ENCODE measurements at places on chromosomes 16 and 17.

DNA sequence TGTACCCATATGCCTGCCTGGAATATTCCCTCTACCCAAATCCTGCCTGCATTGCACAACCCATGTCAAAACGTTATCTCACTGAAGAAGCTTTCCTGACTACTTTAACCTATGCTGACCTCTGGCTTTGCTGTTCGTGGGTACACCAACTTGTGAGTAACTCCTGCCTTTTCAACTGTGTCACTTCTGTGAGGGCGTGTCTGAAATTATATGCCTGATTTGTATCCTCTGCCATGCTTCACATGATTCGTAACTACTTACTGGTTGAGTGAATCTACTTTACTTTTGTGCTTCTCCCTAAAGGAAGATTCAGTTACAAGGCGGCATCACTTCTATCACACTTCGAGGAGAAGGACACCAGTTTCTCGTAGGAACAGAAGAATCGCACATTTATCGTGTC lies 33.3 kb upstream of the USP43 start:
- DNase-seq = no peak

- DNase-seq = no peak
These were observed 82.3 kb downstream of the CCDC182 start for GRCh38 chr17:57662644-57663308.

GRCh38 chr16:68009157-68009735 lies 6.5 kb downstream of the DPEP2NB start:
- no peak for DNase-seq

GRCh38 chr17:29557739-29558116 lies 9.1 kb downstream of the ABHD15 start:
- no peak for DNase-seq

DNA sequence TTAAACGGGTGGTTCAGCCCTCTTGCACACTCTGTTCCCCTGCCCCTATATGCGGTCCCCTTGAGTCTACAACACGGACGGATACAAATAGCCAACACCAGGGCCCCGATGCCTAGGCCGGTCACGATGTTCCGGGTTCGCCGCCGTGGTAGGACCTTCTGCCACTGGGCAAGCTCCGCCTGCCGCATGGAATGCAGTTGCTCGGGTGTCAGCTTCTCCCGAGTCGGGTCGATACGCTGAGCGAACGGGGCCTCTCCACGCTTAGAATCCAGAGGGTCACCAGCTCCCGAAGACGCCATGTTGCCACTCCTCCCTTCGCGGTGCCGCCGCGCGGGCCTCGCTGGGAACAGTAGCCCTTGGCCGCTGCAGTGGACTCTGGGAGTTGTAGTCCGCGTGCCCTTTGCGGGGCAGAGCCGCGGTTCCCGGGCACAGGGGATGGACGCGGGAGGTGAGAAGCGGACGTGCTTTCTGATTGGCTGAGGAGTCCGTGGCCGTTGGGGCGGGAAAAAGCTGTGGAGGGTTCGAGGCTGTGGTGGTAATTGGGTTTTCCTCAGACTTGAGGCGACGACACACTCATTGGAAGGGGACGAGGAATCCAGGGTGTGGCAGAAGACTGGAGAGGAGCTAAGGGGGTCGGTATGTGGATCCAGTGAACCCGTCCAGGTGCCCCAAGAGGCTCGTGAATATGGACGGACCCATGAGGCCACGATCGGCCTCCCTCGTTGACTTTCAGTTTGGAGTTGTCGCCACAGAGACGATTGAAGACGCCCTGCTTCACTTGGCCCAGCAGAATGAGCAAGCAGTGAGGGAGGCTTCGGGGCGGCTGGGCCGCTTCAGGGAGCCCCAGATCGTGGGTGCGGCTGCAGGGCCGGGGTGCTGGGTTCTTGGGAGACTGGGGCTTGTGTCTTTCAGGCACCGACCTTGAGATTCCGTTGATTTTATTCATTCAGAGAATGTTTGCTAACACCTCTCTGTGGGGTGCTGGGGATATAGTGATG lies at the start of the genes CNTD1 and COA3:
CNTD1 (plus strand) TSS at position 479 of the 998 bp plus-strand sequence; CDS start at position 686, 207 bp downstream.
COA3 (minus strand) TSS at position 322 of the 998 bp plus-strand sequence; CDS start at position 299, 23 bp downstream.
- peak; percentile 79 for DNase-seq

- DNase-seq = no peak
These were observed 2.0 kb downstream of the TK1 start for GRCh38 chr17:78184868-78185267.

- DNase-seq = no peak
These were observed 11.5 kb downstream of the RMI2 start for GRCh38 chr16:11356573-11357331.

DNA sequence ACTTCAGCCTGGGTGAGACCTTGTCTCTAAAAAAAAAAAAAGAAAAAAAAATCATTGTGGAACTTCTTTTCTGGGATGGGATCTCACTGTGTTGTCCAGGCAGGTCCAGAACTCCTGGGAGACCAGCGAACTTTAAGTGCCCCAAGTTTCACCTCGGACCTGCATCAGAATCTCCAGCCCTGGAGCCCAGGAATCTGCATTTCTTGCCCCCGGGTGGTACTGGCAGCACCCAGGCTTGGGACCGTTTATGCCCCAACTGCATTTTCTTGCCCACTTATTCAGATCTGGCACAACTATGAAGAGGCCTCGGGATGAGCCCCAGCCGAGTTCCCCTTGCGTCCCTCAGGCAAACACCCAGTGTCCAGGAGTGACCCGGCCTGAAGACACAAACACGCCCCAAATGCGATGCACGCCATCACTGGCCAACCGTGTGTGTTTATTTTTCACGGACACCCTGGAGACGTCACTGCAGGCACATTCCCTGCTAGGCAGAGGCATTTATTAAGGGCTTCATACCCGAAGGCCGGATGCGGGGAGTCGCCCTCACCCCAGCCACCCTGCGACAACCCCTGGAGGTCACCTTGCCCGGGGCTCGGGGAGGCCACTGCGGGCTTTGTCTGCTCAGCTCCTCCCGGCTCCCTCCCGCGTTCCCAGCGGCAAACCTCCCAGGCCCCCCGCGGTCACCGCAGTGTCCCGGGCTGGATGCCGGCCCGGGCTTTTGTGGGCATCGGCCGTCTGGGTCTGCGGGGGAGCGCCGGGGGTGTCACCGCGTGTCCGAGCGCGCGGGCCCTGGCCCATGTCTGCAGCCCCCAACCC lies 684 bp upstream of the SPIRE2 start:
- DNase-seq = no peak

GRCh38 chr17:65018610-65019316 lies 37.8 kb downstream of the GNA13 start:
- no peak for DNase-seq

DNA sequence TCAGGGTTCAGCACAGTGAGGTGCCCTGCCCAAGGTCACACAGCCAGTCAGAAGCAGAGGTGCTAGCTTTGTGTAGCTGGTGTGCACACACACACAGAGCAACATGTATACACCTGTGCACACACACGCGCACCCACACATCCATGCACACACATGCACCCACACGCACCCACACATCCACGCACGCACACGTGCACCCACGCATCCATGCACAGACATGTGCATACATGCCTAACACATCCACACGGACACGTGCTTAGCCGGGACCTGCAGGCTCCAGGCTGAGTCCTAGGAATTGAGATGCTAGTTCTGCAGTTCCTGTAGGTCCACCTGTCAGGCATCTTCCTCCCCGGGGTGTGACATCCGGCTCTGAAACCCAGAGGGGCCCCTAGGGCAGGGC lies 13.0 kb upstream of the DPEP1 start:
- no peak for DNase-seq

DNA sequence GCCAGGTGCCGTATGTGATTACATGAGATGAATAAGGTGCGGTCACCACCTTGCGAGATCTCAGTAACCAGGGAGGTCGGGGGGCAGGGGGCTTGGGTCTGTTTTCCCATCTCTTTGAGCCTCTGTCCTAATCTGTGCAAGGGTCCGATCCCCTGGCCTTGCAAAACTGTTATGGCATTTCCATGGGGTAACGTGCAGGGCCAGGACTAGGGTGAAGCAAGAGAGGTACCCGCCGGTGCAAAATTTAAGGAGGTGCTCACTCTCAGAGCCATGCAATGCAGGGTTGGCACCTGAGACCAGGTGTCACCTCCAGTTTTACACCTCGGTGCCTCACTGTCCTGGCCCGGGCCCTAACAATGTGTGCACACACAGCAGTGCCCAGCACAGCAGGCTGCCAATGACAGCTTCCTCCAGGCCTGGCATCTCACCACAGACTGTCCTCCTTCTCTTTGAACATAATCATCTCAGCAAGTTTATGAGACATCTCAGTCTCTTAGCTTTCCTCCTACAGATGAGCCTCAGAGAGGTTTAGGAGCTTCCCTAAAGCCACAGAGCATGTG lies 43.6 kb downstream of the C16orf95 start:
- DNase-seq = no peak

DNA sequence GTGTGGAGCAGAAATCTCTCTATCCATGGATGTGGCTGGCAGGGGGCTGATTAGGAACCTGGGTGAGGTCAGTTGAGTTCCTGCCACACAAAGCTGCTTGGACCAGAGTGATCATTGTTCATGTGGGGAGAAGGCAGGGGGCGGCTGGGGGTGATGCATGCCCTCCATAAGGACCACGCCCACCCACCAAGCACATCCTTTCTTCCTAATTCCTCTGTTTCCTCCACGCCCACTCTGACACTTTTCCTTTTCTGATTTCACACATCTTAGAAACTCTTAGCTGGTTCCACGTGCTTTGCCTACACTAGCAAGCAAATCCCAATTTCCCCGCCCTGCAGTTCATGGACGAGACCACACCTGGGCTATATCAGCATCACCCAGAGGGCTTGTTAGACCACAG lies 108.5 kb downstream of the SDK2 start:
- no peak for DNase-seq

- DNase-seq = no peak
These were observed 87.7 kb downstream of the MYH10 start for GRCh38 chr17:8542599-8543502.

- no peak for DNase-seq
These were observed 4.9 kb downstream of the TBX2 start for GRCh38 chr17:61404663-61404912.

DNA sequence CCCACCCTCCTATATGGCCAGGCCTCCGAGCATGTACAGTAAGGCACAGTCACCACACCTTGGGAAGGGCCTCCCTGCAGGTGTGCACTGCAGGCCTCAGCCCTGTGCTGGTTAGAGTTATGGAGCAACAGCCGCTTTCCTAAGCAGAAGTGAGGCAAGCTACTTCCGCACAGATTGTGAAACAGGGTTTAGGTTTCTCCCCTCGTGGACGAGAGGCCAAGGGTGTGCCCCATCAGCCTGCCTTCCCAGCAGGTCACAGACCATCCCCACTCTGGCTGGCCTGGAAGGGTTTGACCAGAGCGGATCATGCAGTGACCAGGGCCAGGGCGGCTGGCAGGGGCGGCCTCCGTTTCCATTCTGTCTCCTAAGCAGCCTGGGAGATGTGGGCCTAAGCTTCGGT lies 4.7 kb downstream of the MSRB1 start:
- no peak for DNase-seq

- DNase-seq = no peak
These were observed 128.7 kb upstream of the ZFHX3 start for GRCh38 chr16:73176577-73177013.

- DNase-seq = no peak
These were observed 280.3 kb upstream of the FOXF1 start for GRCh38 chr16:86229866-86230656.

- no peak for DNase-seq
These were observed 41.8 kb downstream of the IL4R start for GRCh38 chr16:27355610-27356009.

- no peak for DNase-seq
These were observed 4.9 kb upstream of the PGAP6 start for GRCh38 chr16:386641-387156.

DNA sequence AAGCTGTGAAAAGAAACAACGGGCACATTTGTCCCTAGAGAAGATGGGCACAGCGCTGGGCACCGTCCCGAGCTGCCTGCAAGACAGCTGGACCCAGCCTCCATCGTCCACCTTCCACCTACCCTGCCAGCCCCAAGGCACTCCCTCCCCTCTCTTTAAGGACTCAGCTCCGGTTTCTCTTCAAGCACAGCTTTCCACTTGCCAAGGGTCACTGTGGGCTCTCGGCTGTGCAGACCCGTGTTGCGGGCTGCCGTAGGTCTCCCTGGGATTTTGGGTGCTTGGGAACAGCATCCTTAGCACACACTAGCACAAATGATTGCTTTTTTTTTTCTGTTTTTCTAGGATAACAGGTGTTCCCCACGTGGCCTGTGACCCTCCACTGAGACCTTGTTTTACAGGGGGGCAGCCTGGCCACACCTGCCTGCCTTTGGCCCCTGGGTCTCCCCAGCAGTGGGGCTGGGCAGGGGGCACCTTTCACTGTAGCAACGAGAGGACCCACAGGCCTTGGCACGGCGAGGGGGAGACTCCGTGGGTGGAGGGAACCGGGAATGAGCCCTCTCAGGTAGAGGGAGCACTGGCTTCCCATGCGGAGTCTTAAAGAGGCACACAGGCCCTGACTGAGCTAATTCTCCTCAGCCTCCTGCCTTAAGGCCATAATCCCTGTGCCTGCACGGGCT lies 1.4 kb downstream of the CHMP6 start:
- DNase-seq = no peak

DNA sequence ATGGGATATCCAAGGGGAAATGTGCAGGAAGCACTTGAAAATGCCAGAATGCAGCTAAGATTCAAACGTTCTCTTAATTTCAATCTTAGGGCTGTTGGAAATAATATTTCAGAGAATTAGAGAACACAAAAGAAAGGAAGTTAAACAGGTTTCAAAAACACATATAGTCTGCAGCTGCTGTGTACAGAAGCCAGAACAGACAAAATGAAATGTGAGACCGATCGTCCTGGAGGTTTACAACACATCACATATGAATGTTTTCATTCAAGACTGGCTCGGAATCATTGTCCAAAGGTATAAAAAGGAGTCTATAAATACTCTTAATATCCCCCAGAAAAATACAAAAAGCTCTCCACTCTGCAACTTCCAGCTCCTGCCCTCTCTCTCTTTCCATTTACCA lies 14.3 kb downstream of the CYTH1 start:
- DNase-seq = no peak
